IMR-90 (cell line): ENCODE measurements at places on chromosomes 5 and 9. TPM values are rescaled to one million over a fixed set of nuclear protein-coding genes. Genes with fewer than 3 reads are reported as not detected.

Gene LCN12
- total RNA-seq = not detected in 2 replicates

Gene TMEM232
- 0.36 and 0.56 TPM in 2 replicates for total RNA-seq

Gene PCSK1
- not detected in 2 replicates for total RNA-seq

Gene ZNF618
- 7.5 and 8.2 TPM in 2 replicates for total RNA-seq

Gene LCP2
- not detected in 2 replicates for total RNA-seq

Gene SLC4A9
- total RNA-seq = not detected in 2 replicates

Gene TRUB2
- 16.7 and 21.3 TPM in 2 replicates for total RNA-seq

Gene SCGB3A1
- not detected in 2 replicates for total RNA-seq

Gene PCDHGA2
- total RNA-seq = 3.3 and 3.4 TPM in 2 replicates

Gene RASGEF1C
- total RNA-seq = not detected in 2 replicates

Gene RNF180
- total RNA-seq = 0.36 and 0.56 TPM in 2 replicates

Gene PCDHA4
- total RNA-seq = under 0.01 and 0.28 TPM in 2 replicates

Gene LHX3
- total RNA-seq = not detected in 2 replicates

Gene CCDC192
- total RNA-seq = not detected in 2 replicates

Gene NME5
- total RNA-seq = under 0.01 and 0.18 TPM in 2 replicates

Gene PAEP
- not detected in 2 replicates for total RNA-seq

Gene TAF11L5
- not detected in 2 replicates for total RNA-seq

Gene SPATA31E1
- total RNA-seq = not detected in 2 replicates

Gene GRIN3A
- not detected in 2 replicates for total RNA-seq

Gene HAVCR1
- total RNA-seq = not detected in 2 replicates

Gene PHF24
- not detected in 2 replicates for total RNA-seq

Gene FAM221B
- total RNA-seq = not detected in 2 replicates

Gene ROPN1L
- 0.28 and 0.36 TPM in 2 replicates for total RNA-seq

Gene ACOT12
- total RNA-seq = not detected in 2 replicates

Gene TNFSF15
- total RNA-seq = under 0.01 and 0.18 TPM in 2 replicates

Gene ARID3C
- not detected in 2 replicates for total RNA-seq

Gene CCNO
- not detected in 2 replicates for total RNA-seq

Gene AP3S1
- total RNA-seq = 21.9 and 93.9 TPM in 2 replicates

Gene POU5F2
- total RNA-seq = 1.1 and 1.4 TPM in 2 replicates

Gene SEMA5A
- 9.9 and 12.5 TPM in 2 replicates for total RNA-seq

Gene CBY3
- 0.18 TPM in 1 of 2 replicates, not detected in the other for total RNA-seq

Gene MELK
- total RNA-seq = 27.4 and 39.4 TPM in 2 replicates

Gene OR1K1
- not detected in 2 replicates for total RNA-seq

Gene SMIM33
- not detected in 2 replicates for total RNA-seq

Gene LURAP1L
- total RNA-seq = 6.1 and 7.2 TPM in 2 replicates

Gene NDFIP1
- total RNA-seq = 7.7 and 21.9 TPM in 2 replicates

Gene ARAP3
- total RNA-seq = 1.4 and 2.2 TPM in 2 replicates

Gene SLC34A3
- not detected in 2 replicates for total RNA-seq

Gene SLC1A3
- total RNA-seq = 0.56 and 1.3 TPM in 2 replicates

Gene ZNF454
- under 0.01 and 0.18 TPM in 2 replicates for total RNA-seq

Gene NMUR2
- total RNA-seq = not detected in 2 replicates

Gene OR2K2
- not detected in 2 replicates for total RNA-seq

Gene LIX1
- total RNA-seq = not detected in 2 replicates

Gene GABRA6
- not detected in 2 replicates for total RNA-seq

Gene ATP6V0E1
- total RNA-seq = 277 and 299 TPM in 2 replicates

Gene MYO10
- total RNA-seq = 93.0 and 115 TPM in 2 replicates

Gene LRRC19
- not detected in 2 replicates for total RNA-seq

Gene DMRT3
- total RNA-seq = not detected in 2 replicates

Gene ZNF462
- 16.1 and 18.8 TPM in 2 replicates for total RNA-seq

Gene SPINK4
- not detected in 2 replicates for total RNA-seq

Gene KIF24
- 2.5 and 3.0 TPM in 2 replicates for total RNA-seq

Gene GARIN3
- total RNA-seq = not detected in 2 replicates

Gene CDC25C
- total RNA-seq = 7.5 and 8.2 TPM in 2 replicates

Gene IFNA21
- total RNA-seq = not detected in 2 replicates
